ENCODE measurements at places on chromosomes 5 and 9. TPM values are rescaled to one million over a fixed set of nuclear protein-coding genes. Genes with fewer than 3 reads are reported as not detected.

DNA sequence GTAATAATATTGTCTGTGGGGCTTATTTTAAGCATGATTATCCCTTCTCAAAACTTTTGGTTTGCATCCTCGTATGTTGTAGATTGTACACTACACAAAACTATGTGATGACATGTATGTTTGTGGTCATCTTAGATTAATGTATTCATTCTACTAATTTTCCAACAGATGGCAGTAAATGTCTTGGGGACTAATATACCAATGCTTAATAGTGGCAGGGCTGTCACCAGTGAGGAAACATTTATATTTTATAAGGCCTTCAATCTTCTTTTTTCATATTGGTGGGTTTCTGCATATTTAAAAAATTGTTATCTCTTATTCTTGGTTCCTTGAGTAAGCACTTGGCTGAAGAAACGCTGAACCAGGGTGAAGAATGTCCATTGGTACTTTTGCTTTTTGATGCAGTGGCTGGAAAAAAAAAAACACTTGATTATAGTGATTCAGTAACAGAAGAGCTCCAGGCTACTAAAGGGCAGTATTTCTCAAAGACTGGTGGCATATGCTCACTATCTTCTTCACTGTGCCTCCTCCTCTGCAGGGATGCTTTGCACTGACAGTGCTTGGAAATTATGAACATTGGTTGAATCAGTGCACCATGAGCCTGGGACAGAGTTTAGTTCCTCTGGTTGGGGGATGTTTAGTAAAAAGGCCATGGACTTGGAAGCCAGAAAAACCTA is 530.3 kb downstream of the RASEF start:
- DNase-seq, result no peak

GRCh38 chr5:39218482-39219402 is 621 bp downstream of the FYB1 start:
- DNase-seq, result no peak

DNA sequence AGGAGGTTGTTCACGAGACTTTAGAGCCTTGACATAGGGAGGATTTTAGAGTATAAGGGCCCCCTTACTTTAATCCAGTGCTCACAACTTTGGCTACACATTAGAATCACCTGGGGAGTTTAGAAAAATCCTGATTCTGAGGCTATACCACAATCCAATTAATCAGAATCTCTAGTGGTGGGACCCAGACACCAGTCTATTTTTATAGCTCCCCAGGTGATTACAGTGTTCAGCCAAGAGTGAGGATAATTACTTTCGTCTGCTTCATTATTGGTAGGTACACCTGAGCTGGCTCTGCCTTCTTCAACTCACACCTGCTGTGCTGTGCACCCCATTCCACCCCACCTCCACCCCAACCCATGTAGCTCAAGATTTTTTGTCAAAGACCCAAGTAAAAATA is 141.3 kb upstream of the EPB41L4A start:
- no peak for DNase-seq

Gene PALM2AKAP2
- total RNA-seq, result 0.34 TPM

GRCh38 chr5:96753848-96754247 is 53.9 kb downstream of the ERAP1 start:
- no peak for DNase-seq

DNA sequence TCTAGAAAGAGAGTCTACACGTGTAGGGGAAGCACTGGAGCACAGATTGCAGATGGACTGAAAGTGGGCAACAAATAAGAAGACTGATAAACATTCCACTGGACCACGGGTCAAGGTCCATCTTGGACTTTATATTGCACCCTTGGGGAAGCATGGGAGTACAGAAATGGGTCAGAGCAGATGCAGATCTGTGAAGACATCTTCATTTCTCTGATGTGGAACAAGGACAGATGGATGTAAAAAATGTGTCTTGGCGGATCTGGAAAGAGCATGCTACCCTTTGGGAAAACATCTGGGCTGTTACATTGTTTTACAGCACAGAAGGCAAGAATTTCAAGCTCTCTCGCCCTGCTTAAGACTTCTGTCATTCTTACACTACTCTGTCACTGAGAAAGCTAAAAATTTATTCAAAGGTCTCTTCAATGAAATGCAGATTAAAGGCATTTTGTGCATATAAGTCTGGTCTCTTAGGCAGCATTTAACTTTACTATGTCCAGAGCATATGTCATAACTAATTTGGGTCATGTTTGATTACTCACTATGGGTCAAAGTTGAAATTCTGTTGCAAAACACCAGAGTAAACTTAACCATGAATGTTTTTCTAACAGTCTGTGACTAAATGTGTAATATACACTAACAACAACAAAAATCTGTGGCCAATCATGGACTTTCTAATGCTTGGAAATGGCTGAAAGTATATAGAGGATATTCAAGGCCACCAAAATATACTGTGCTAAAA is 756.4 kb upstream of the DMAC1 start:
- DNase-seq, result no peak

Gene PCAT7
- total RNA-seq, result 3.8 TPM

DNA sequence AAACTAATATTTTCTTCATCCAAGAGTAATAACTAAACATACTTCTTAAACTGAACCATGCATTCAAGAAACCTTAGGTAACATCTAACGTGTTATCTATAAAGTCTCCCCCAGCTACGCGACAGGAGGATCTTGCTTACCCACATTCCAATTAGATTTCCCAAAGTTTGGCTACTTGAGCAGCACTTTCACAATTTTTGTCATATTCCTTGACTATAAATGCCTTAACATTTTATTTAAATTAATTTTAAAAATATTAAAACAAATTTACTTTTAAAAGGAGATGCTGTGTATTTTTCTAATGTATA is 25.3 kb upstream of the IFNE start:
- DNase-seq, result no peak

Gene NTMT1
- total RNA-seq, result 84.8 TPM

DNA sequence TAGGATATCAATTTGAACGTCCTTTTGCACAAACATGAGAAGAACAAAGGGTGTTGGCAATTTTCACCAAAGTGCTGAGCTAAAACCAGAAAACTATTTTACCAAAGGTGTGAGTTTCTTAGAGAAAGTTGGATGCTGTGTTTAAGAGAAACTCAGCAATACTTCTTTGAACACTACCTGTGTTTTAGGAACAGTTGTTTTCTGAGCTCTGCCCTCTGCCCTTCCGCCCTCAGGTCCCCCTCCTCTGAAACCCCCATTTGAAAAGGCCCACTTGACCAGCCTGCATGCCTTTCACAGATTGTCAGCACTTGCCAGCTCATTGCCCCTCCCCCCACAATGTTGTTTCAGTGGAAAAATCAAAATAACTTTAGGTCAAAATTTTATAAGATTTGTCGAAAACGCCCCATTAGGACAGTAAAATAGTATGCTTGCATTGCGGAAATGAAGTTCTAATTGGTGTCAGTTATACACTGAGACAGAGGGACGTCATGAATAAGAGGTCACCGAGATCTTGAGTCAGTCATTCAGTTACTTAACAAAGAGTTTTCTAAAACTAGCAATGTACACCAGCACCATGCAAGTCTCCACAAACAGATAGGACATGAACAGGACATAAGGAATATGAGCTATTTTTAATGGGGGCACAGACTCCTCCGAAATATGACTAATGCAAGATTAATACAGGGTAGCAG is 61.9 kb upstream of the IL7R start:
- no peak for DNase-seq
